ENCODE measurements at places on chromosomes 12 and 14.

GRCh38 chr14:49494836-49495235 is 91.3 kb downstream of the RPS29 start:
- DNase-seq = no peak

- no peak for DNase-seq
Measured at GRCh38 chr12:59768031-59768430, 172.2 kb downstream of the SLC16A7 start.

DNA sequence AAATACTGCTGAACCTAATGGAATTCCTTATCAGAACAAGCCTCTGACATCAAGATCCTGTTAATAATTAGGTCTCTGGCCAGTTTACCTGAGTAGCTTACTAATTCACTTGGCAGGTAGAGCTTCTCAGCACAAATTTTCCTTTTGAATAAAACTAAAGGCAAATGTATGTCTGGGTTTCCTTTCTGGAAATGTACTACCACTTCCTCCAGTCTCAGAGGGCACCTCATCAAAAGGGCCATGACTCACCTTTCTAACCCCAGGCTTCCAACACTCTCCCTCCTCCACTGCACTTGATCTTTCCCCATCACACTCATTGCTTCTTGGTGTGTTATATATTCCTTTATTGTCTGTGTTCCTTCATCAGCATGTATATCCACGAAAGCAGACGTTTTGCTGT is 90.5 kb downstream of the SLC2A13 start:
- DNase-seq = no peak

DNA sequence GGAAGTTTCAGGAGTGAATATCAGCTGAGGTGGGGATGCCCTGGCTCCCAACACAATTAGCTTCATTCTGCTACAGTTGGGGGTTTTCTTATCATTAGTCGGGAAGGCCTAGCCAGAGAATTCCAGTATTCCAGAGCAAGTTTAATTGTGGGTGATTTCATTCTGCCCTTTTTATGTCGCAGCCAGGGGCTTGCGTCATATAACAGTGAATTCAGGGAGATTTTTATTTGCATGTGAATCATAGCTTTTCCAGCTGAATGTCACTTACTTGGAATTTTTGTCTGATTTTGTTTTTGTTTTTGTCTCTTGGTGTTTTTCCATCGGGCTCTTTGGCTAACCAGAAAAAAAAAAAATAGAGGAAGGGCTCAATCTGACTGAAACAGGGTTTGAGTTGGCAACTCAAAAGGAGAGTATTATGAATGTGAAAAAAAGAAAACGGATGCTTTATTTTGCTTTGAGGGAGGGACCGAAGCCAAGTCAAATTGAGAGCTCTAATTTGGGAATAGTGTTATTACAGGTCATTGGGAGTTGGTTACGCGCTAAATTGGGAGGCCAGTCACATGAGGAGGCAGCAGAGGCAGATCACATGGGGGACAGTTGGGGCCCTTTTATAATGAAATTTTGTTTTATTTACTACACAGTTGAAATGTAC is 119.4 kb downstream of the SAMD4A start:
- DNase-seq = no peak

- no peak for DNase-seq
Measured at GRCh38 chr12:40044396-40044795, 61.5 kb downstream of the SLC2A13 start.

Data from Panc1 (cell line).